ENCODE measurements at places on chromosomes 13 and 19.

DNA sequence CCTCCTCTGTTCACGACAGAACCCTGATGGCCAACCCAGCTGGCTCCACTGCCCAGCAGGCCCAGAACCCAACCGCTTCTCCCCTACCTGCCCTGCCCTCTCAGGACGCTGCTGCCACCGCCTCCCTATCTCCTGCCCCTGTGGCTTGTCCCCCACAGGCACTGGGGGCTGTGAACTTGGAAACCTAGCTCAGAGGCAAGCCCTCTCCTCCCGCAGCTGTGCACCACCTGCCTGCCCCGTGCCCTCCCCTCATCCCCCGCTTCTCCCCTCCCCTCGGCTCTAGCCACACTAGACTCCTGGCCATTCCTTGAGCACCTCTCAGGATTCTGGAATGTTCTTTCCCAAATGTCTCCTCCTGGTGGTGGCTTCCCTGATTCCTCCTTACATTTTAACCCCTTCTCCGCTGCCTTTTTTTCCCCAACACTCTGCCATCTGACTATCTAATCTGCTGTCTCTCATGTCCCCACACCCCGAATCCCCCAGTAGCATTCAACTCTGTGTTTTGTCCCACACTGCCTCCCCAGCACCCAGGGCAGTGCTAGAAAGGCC lies 6.7 kb downstream of the NANOS3 start:
- no peak for DNase-seq

GRCh38 chr19:41426952-41427646 lies at the start of gene B3GNT8:
Gene B3GNT8, minus strand, starts transcription at chr19:41427374. Its CDS starts 596 bp downstream, at chr19:41426778.
- DNase-seq, result no peak

- DNase-seq, result no peak
Measured at GRCh38 chr19:56538761-56539263, at the start of gene ZFP28. Gene ZFP28, plus strand, starts transcription at chr19:56538948. Its CDS starts 71 bp downstream, at chr19:56539019.

GRCh38 chr13:73201626-73202025 lies 142.8 kb downstream of the KLF5 start:
- no peak for DNase-seq

- peak; percentile 77 for DNase-seq
Measured at GRCh38 chr19:46713781-46714443, 3.0 kb downstream of the PRKD2 start.

GRCh38 chr13:26482451-26483197 lies 74.9 kb upstream of the WASF3 start:
- peak; percentile 57 for DNase-seq

GRCh38 chr19:18264971-18265540 lies 9.2 kb downstream of the IQCN start:
- no peak for DNase-seq

DNA sequence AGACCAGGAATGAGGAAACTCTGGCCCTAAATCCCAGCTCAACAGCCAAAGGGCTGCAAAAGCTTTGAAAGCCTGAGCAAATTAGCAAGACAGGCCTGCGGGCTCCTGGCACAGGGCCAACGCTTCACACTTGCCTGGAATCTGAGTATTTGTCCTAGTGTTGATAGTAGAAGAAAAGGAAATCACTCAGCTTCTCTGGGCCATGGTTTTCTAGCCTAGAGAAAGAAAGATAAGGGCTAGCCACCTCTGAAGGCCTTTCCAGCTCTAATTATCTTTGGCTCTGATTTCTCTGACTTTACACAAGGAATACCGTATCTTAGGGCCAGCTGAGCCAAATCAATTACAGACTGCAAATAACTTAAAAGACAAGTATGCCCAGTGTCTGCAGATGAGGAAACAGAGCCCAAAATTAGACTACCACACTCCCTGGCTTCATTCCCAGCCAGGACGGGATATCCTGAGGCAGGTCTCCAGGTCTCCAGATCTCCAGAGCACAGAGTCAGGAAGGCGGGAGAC lies 69.6 kb downstream of the STK24 start:
- DNase-seq, result no peak

DNA sequence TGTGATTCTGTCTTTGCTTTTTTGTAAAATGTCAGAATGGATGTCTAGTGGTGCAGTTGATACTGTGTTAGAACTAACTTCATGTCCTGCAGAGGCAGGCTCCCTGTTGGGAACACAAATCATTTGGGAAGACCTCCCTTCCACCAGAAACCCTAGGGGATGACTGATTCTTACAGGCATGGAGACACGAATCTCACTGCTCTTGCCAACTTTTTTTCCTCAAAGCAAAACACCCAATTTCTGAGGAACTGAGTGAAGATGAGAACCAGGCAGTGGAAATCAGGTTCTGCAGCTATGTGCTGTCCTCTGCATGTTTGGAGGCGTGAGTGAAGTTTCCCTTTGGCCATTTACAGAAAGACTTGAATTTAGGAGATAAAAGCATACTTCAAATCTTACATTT lies 87.5 kb upstream of the CSNK1A1L start:
- no peak for DNase-seq

GRCh38 chr13:40922437-40923040 lies 96.6 kb downstream of the ELF1 start:
- no peak for DNase-seq

- no peak for DNase-seq
Measured at GRCh38 chr13:101529422-101529821, 76.9 kb downstream of the ITGBL1 start.

GRCh38 chr13:39876258-39876657 lies 220.8 kb downstream of the COG6 start:
- DNase-seq, result no peak

GRCh38 chr13:94170145-94170571 lies 309.3 kb downstream of the DCT start:
- DNase-seq, result peak; percentile 38

GRCh38 chr13:76016799-76017400 lies 380.8 kb downstream of the LMO7 start:
- peak; percentile 53 for DNase-seq

GRCh38 chr19:18586306-18586705 lies 2.3 kb upstream of the REX1BD start:
- DNase-seq, result no peak

DNA sequence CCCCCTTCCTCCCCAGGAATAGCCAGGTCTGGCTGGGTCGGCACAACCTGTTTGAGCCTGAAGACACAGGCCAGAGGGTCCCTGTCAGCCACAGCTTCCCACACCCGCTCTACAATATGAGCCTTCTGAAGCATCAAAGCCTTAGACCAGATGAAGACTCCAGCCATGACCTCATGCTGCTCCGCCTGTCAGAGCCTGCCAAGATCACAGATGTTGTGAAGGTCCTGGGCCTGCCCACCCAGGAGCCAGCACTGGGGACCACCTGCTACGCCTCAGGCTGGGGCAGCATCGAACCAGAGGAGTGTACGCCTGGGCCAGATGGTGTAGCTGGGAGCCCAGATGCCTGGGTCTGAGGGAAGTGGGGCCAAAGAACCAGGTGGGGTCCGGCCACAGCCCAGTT lies 3.2 kb downstream of the KLK2 start:
- DNase-seq, result no peak

DNA sequence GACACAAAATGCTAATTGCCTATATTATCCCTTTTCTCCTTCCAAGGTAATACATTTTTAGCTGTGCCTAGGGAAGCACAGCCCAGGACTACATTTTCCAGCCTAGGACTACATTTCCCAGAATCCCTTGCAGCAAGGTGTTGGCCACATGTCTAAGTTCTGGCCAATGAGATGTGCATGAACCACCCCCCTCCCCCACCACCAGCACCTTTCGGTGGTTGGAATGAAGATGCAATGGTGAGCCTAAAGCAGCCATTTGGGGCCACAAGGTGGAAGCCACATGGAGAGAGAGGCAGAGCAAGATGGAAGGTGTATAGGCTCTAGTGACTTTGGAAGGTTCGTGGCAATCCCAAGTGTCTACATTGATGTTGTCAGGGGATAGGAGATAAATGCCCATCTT lies 16.2 kb downstream of the UNC13A start:
- no peak for DNase-seq

GRCh38 chr19:39544911-39545310 lies 5.0 kb upstream of the EID2 start:
- DNase-seq, result no peak

DNA sequence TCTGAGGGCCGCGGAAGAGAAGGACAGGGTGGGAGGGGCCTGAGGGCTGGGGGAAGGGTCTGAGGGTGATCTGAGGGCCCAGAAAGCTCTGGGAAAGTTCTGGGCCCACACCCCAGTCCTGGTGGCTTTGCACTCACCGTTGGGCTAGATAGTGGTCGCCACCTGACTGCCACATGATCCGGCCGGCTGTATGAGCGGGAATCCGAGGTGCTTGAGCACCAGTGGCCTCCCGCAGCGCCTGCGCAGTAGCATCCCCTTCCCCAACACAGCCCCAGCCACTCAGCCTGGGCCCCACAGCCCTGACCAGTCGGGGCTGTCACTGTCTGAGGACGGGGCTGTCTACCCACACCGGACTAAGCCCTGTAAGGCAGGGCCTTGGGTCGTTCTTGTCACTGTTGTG lies 15.0 kb downstream of the PRODH2 start:
- DNase-seq, result peak; percentile 71

GRCh38 chr19:44553478-44554171 lies 24.1 kb upstream of the CEACAM20 start:
- DNase-seq, result no peak

GRCh38 chr13:48797127-48797526 lies 143.4 kb downstream of the CYSLTR2 start:
- no peak for DNase-seq

GRCh38 chr19:4103080-4103433 lies 20.9 kb downstream of the MAP2K2 start:
- no peak for DNase-seq

- peak; percentile 62 for DNase-seq
Measured at GRCh38 chr19:46724468-46724867, 7.6 kb upstream of the PRKD2 start.

DNA sequence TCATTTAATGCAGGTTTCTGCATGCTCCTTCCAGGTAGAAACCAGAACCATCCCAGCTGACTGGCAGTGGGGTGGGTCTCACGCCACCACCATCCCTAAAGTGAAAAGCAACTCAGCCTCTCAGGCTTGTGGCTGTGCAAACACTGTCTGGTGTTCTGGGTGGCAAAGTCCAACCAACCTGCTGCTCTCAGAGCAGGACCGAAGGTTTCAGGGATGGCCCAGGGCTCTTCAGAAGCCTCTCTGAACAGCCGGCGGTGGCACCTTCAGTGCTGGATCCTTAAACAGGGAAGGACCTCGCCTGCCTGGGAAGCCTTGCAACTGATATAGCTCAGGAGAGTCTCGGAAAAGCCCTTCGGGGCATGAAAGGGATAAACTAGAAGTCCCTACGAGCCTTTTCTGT lies 100.8 kb downstream of the COL4A1 start:
- no peak for DNase-seq

- no peak for DNase-seq
Measured at GRCh38 chr19:55032170-55032800, 5.8 kb downstream of the GP6 start.

Measured in posterior cingulate gyrus (tissue), 11 donors.